Esophagus squamous epithelium (tissue), 5 donors: ENCODE measurements at places on chromosomes 7 and 10.

DNA sequence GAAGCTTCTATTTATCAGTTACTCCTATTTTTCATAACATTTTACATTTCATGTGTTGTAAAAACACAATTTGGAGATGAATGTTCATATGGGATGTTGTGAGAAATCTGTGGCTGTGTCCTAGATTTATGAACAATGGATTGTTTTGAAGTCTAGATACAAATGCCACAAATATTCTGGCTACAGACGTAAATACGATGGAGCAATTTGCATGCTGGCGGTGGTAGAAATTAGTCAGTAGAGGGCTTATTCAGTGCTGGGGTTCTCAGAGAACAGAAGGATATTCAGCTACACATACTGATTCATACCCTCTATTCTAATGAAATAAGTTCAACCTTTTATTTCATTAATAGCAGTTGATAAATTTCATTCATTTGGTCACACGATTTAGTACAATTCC is 48.8 kb downstream of the PLPP4 start:
- DNase-seq, result no peak

GRCh38 chr10:46516660-46517416 is 39.6 kb downstream of the GPRIN2 start:
- DNase-seq, result no peak

DNA sequence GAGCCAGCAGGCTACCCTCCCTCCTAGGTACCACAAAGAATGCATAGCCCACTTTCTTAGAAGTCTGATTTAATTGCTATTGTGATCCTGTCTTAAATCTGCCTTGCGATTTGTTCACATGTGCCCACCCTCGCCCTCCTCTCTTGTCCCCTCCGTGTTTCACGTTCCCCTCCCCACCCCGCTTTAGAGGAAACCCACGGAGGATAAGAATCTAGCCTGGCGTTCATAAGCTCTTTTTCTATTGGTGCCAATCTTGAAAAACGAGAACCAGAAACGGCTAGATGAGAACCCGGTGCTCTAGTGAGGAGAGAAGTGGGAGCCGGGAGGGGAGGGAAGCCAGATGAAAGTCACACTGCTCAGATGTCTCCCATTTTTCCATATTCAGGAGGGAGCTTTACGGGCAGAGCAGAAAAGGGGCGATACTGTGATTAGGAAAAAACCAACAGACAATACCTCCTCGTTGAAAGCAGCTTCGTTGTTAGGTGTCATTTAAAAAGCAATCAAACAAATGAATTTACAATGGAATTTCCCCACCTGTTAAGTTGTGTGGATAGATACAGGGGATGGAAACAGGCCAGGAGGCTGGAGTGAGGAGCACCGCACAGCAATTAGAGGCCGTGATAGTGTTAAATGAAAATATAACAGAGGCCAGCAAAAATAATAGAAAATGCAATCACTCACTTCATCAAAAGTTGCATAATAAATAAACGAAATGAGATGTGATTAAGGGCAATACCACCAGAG is 272.1 kb downstream of the GATA3 start:
- no peak for DNase-seq

- no peak for DNase-seq
These were observed 142.9 kb upstream of the AHR start for GRCh38 chr7:17155529-17155928.

DNA sequence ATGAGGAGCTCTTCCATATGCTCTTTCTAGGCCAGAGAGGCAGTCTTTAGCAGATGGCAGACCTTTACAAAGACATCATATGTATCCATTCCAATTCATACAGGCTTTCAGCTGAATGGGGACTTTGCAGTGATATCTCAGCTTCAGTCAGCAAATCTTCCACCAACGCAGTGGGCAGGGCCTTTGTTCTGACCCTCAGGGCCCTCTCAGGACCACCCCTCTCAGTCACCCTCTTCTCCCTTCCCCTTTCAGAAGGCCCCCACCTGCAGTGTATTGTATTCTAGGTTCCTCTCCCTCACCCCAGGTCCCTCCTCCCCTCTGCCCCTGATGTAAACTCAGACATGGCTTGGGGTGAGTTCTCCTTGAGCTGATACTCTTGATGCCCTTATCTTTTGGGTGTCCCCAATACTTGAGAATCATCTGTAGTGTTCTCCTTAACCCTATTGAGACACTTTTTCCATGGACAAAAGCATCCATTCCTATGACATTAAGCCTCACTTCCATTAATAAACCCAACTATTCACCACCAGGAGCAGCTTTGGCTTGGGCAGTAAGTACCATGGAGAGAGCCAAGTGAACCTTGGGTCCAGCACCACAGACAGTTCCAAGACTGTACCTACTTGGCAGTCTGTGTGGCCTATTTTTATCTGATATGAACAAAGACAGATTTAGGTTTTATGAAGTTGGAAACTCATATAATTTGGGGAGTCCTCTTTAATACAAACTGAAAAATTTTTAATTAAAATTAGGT is 62.7 kb downstream of the ADCYAP1R1 start:
- no peak for DNase-seq

DNA sequence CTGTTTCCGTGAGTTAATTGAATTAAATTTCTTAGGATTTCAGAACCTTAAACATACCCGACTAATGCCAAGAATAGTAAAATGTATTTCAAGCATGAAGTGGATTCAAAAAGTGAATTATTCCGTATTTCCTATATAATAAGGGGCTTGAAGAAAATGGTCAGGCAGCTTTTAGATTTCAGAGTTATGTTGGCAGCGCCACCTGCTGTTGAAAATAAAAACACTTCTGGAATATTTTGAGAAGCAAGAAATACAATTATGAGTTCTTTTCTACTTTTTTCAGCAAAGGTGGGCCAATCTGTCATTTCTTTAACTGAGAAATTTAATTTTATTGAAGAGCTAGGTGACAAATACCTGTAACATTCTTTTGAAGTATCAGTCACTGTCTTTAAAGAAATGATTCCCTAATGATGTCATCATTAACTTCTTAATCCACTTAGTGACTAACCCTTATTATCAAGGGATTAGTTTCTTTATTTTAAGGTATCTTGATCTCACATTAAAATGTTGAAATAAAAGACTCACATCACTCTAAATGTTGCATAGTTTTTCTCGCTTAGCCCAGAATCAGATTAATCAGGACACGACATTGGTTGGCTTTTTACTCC is 36.6 kb upstream of the AGR3 start:
- no peak for DNase-seq

DNA sequence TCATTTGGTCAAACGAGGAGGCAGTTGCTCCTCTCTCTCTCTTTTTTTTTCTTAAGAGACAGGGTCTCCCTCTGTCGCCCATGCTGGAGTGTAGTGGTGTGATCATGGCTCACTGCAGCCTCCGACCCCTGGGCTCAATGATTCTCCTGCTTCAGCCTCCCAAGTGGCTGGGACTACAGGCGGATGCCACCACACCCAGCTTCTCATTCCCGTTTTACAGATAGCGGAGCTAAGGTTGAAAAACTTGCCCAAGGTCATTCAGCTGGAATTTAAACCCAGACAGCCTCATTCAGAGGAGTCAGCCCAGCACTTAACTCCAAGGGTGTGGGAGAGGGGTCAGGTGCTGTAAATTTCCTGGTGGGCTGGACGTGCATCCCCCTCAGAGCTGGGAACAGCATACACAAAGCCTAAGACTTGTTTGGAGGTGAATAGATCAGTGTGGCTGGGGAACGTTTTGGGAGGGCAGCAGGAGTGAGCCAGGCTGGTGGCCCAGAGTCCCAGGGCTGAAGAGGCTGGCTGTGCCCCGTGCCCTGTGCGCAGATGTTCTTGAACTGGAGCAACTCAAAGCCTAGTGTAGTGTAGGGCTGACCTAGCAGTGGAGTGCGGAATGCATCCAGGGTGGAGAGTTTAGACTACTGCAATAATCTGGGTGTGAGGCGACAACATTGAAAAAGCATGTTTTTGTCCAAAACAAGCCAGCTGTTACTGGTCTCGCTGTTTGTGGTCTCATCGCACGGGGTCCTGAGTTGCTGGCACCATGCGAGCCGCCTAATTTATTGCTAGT is 2.3 kb downstream of the HTRA1 start:
- no peak for DNase-seq

DNA sequence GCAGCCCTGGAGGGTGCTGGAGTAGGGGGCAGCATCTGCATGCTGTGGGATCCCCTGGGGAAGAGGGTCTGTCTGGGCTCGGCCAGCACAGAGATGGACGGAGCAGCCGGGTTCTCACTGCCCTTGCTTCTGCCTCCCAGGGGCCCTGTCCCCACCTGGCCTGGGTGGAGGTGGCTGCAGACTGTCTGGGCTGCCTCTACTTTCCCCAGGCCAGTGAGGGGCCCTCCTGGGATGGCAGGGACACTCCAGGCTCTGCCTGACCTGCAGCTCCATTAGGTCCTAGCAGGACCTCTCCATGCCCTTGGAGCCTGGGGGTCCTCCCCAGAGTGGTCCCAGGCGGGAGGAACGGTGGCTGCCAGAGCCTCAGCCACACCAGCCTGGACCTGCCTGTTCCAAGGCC is 63.7 kb downstream of the PWWP2B start:
- no peak for DNase-seq

DNA sequence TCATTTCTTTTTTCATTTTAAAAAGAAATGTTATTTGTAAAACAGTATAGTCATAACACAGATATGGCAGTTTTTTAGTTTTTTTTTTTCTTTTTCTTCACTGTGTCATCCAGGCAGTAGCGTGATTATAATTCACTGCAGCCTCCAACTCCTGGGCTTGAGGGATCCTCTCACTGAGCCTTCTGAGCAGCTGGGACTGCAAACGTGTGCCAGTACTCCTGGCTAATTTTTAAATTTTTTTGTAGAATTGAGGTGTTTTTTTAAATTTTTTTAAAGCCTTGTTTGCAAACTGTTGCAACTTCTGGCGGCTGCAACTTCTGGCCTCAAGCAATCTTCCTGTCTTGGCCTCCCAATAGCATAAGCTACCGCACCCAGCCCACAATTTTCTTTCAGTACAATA is 63.0 kb downstream of the HELLS start:
- DNase-seq, result no peak

GRCh38 chr10:19719284-19719683 is 96.9 kb upstream of the PLXDC2 start:
- no peak for DNase-seq

- no peak for DNase-seq
These were observed 62.6 kb downstream of the ADK start for GRCh38 chr10:74213571-74214162.

DNA sequence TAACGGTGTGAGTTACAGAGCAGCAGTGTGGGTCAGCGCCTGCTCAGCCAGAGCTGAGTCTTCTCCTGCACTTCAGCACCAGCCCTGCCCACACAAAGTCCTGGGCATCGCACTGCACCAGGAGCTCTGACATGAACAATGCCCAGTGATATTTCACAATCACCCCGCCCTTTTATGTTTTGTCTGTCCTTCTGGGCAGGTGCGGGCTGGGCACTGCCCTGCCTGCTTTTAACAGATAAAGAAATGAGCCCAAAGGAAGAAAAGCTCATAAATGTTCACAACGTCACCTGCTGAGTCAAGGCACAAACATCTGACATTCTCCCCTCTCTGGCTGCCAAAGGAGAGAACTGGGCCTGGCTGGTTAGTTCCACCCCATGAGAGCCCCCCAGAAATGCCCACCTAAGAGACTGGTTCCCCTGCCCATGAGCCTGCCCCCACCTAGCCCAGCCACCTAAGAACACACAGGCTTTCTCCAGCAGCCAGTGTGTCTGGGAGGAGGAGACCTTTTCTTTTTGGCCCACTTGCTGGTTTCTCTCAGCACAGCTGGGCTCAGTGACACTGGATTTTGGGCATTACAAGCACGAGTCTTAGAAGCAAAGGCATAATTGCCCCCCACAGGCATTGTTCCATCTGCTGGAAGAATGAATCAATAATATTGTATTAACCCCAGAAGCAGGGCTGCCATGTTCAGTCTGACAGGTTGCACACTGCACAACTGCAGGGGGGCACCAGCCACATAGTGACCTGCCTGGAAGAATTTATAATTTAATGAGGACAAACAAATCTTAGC is 22.3 kb downstream of the CALML3 start:
- DNase-seq, result no peak

DNA sequence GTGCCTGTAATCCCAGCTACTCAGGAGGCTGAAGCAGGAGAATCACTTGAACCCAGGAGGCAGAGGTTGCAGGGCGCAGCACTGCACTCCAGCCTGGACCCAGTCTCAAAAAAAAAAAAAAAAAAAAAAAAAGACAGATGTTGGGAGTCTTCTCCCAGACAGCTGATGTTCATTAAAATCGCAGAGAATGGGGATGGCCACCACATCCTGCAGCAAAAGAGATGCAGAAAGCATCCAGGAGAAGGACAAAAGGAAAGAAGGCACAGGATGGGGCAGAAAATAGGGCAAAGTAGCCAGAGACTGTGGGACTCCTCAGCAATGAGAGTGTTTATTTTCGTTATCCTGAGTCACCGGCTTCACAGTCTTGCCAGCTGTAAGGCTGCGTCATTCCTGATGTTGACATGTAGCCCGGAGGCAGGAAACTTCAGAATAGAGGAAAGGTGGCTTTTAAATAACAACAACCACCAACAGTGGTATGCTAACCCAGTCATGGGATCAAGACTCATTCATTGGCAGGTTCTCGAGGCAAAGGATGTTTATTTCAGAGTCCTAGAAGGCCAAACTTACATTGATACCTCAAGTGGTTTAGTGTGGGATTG is 149.5 kb upstream of the SVIL start:
- no peak for DNase-seq

DNA sequence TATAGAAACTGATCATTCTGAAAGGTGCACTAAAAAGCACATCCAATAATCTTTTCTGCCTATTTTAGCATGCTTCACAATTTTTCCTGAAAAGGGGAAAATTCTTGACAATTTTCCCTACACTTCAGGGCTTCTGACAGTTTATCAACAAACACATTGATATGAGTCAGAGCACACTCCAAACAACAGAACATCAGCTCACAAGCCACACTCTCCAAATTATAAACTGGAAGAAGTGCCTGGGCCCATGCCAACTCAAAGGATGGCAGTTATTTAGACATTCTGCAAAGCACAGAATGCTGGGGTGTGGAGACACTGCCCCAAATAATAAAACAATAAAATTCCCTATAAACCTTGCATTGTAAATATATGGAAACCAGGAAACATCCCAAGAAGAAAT is 90.8 kb downstream of the ELAPOR2 start:
- no peak for DNase-seq

DNA sequence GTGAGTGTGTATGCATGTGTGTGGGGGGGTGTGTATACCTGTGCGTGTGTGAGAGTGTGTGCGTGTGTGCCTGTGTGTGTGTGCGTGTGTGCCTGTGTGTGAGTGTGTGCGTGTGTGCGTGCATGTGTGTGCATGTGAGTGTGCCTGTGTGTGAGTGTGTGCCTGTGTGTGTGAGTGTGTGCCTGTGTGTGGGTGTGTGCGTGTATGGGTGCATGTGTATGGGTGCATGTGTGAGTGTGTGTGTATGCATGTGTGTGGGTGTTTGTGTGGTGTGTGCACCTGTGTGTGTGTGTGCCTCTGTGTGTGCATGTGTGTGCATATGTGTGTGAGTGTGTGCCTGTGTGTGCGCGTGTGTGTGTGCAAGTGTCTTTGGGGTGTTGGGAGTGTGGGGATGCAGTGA is 6.4 kb downstream of the ANTXRL start:
- no peak for DNase-seq

- no peak for DNase-seq
These were observed 10.6 kb downstream of the DUSP5 start for GRCh38 chr10:110508159-110508788.

- DNase-seq, result no peak
These were observed 32.0 kb upstream of the CXCL12 start for GRCh38 chr10:44416936-44417335.

GRCh38 chr7:140989068-140989467 is 25.7 kb downstream of the MRPS33 start:
- no peak for DNase-seq
